ENCODE measurements at places on chromosomes 4 and X.

DNA sequence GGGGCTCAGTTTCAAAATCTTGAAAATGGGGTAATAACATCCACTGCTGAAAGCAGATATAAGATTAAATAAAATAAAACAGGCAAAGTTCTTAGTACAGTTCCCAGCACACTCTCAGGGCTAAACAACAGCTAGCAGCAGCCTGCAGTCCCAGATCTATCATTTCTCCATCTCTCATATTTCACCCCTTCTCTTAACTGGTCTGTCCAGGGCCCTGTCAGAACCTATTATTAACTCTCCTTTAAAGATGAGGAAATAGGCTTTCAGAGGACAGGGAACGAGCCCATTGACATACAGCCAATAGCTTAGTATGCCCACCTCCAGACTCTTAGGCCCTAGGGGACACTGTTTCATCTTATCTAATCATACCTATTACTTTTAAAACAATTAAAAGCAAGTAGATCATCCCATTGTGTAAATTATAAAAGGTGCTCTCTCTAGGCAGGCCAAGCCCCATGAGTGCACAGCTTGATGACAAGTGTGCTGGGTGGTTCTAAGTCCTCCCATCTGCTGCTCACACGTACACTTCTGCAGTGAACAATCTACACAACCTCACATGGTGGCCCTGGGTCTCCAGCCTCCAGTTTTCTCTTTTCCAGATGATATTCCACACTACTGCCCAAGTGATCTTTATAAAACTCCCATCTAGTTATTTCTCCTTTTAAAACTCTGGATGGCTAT is 119.0 kb downstream of the APBB2 start:
- no peak for DNase-seq

DNA sequence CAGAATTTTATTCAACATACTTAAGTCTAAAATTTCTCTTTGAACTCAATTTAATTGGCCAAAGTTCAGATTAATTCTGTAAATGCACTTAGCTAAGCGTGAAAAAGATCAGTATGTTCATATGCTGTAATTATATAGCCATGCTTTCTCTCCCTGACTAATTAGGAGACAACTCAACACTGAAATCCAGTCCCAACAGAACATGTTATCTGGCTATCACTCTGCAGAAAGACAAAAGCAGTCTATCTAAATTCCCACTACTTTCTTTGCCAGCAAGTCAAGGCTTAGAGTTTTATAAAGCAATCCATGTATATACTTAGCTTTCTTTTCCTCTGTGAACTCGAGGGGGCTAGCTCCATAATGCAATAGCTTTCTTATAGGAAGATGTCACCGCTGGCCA is 16.0 kb upstream of the USP46 start:
- no peak for DNase-seq

DNA sequence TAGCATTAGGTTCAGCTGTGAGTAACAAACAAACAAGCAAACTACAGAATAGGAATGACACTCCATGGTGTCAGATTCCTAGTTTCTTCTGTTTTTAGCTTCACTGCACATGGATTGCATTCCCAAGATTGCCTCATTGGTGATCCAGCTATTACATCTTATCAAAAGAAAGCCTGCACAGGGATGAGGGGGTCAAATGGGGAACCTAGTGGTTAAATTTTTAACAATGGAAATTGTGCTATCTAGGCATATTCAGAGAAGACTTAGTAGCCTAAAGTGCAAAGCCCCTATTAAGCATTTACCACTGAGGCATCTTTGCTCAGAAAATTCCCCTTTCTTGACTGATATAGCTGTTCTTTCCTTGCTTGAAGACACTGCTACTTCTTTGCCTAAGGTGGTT is 3.9 kb upstream of the TTC29 start:
- DNase-seq: no peak

GRCh38 chr4:25367004-25367621 is 9.9 kb upstream of the ANAPC4 start:
- no peak for DNase-seq

DNA sequence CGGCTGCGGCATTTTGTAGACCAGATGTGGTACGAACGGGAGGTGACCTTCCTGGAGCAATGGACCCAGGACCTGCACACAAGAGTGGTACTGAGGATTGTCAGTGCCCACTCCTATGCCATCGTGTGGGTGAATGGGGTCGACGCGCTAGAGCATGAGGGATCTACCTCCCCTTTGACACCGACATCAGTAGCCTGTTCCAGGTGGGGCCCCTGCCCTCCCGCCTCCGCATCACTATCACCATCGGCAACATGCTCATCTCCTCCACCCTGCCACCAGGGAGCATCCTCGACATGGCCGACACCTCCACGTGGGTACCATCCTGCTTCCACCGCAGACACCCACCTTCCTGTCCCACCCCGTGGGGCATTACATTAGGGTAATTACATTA is 46.2 kb downstream of the SMARCA5 start:
- peak; percentile 7 for DNase-seq

DNA sequence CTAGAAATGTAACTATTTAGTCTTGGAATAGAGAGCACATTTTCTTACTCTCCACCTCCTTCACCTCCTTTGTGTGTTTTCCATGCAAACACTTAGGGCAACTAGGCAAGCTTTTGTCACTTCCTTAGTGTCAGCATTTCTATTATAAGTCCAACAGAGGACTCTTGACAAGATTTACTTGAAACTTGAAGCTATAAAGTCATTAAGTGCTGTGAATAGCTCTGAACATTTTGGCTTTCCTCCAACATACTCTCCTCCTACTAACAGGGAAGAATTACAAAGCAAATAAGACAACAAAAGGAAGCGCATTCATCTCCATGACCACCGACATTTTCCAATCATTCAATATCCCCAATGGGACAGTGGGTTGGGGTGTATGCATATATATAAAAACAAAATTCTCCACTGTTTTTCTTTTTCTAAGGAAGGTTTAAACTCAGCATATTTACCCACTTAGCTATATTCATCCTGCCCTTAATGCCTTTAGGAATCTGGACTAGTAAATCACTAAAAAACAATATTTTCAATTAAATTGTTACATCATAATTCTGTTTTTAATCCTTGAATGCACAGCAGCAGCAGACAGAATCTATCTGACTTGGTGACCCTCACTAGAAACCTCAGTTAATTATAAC is 264.6 kb downstream of the SNCA start:
- DNase-seq: no peak

GRCh38 chr4:151355155-151355554 is 29.8 kb upstream of the SH3D19 start:
- DNase-seq: no peak

- no peak for DNase-seq
Measured at GRCh38 chr4:11876104-11876503, 447.4 kb upstream of the HS3ST1 start.

DNA sequence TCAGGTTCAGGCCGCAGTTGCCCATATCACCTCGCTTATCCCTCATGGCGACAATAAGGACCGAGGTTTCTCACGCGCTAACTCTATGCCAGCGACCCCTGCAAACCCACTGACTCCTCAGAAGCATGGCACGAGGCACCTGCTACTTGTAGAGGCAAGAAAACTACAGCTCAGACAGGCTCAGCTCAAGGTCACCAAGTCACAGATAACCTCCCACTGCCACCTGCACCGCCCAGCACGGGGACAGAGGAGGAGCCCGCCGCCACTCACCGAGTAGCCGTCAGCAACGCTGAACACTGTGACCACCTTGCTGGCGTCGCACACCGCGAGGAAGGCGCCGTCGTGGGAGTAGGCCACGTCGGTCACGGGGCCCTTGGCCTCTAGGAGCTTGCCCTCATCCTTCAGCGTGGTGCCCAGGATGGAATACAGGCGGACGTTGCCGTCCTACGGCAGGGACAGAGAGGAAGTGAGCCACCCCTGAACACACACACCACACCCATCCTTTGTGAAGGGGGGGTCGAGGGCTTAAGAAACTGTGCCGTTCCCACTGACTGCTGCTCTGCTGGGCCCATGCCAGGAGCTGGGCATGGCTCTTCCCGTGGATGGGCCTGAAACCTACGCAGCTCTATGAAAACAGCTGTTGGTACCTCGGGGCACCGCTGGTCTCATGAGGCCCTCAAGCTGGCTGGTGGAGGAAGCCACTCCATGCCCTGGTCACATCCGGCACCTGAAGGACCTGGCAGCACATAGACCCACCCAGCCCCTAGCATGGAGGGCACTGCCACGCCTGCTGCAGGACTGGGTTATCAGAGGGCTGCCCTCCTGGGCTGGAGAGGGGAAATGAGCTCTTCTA is 38.9 kb downstream of the WDR1 start:
- no peak for DNase-seq

DNA sequence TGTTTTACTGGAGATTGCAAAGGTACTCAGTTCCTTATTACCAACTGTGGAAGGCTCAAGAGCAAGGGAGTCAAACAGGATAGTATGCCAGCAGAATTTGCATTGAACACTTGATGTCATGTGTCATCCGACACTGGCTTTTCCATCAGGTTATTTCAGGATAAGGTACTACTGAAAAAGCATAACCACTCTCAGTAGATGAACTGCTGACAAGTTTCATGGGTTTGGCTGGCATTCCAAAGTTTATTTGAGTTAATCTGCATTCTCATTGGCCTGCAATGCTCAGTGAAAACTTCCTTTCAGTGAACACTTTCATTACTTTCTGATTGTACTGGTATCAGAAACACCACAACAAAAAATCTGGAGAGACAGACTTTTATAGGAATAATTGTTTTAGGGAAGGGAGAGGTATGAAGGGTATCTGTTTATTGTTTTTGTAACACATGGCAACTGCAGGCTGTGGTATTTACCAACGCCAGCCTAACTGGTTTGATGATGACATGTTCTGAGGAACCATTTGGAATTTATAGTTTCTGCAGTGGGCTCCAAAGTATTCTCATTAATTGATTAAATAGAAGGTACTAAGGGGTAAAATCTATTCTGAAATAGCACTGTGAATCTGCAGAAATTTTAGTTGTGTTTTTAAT is 345.7 kb upstream of the NR3C2 start:
- DNase-seq: no peak

GRCh38 chr4:98794565-98795205 is 134.2 kb downstream of the EIF4E start:
- peak; percentile 14 for DNase-seq

GRCh38 chrX:11108253-11108941 is 2.7 kb upstream of the HCCS start:
- no peak for DNase-seq

DNA sequence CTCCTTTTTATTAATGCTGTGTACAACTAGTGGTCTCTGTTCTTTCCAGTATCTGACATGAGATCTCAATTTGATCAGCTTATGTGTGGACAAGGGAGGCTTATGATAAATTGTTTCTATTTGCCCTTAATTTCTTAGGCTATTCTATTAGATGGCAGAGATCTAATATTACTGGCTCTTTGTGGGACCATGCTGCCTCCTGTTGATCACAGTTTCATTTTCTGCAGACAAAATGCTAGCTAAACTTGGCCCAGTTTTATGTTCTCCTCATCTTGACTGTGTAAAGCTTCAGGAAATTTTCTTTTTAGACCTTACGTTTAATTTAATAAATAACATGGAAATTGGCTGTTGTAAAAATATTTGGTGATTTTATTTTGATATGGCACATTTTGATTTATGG is 627.1 kb upstream of the AADAT start:
- no peak for DNase-seq

DNA sequence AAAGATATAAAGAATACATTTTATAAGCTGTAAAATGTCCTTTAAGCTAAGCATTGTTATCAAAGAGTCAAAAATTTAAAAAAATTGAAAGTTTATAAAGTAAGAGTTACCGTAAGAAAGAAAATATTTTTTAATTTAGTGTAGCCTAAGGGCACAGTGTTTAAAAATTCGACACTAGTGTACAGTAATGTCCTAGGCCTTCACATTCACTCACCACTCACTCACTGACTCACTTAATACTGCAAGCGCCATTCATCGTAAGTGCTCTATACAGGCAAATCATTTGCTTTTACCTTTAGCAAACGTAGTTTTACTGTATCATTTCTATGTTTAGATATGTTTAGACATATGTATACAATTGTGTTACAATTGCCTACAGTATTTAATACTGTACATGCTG is 20.2 kb downstream of the GLRA3 start:
- no peak for DNase-seq

DNA sequence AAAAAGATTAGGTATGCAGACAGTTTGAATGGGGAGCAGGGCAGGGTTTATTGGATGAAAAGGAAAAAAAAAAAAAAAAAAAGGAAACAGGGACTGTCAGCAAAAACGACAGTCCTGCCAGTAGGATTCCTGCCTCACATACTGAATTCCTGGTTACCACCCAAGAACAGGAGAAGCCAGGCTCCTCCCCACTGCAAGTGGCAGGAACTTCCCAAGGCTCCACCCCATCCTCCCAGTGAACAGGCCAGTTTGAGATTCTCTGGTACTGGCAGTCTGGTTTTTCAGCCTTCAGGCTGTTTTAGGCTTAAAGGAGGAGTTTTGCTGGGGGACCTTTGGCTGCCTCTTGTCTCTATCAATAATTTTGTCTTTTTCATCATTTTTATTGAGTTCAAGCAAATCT is 360.0 kb upstream of the CXorf51A start:
- DNase-seq: no peak

DNA sequence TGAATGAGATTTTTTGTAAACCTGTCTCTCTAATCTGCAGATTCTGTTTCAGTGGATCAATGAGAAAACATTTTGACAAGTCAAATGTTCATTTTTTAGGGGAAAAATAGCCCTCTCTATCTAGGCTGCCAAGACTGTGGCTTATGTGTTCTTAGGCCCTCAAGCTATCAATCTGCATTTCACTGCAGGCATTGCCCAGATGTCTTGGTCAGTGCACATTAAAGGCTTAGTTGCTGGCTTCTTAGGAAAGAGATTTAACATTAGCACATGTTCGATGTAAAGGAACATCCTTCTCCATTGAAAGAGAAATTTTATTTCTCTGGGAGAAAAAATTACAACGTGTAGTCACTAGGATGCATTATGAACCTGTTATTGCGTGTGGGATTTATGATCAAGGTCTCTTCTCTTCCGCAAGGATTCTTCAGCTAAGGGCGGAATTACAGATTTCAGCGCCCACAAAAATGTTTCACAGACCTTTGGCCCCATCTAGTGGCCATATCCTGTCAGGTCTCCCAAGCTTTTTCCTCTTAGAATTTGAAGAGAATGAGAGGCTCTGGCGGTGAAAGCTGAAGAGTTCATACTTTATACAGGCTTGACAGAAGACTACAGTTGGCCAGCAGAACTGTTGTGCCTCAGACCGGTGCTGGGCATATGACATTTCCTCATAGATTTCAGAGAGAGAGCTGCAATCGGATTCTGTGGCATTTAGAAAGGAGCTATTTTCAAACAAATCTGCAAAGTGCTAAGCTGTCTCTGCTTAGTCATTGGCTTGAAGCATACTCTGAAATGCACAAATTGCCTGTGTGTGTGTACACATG is 144.6 kb upstream of the NOCT start:
- no peak for DNase-seq

DNA sequence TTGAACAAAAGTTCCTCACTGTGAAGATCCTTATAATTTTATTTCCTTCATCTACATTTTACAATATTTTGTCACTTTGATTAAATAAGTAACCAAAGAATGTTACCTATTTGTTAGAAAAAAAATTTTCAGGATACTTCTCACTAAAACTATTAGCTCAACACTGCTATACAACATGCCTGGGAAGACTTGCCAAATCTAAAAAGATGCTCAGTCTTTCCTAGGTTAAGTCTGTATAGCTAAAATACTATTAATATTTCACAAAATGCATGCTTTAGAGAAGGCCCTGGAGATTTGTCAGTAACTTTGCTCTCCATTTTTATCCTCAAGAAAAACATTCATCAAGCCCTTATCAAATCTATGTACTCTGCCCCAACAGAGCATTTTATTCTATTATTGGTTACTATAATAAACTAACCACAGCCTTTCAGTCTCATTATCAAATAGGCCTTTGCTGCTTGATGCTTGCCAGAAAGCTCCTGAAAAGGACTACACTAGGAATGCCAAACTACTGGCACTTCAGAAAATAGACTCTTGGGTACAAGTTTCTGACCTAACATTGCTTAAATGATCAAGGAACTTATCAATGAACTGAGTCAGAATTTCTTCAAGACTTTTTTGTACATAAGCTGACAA is 17.7 kb downstream of the NEK1 start:
- DNase-seq: no peak
